ENCODE measurements at places on chromosomes 3 and 15.

GRCh38 chr3:154148541-154148940 lies 27.4 kb downstream of the ARHGEF26 start:
- DNase-seq = no peak

DNA sequence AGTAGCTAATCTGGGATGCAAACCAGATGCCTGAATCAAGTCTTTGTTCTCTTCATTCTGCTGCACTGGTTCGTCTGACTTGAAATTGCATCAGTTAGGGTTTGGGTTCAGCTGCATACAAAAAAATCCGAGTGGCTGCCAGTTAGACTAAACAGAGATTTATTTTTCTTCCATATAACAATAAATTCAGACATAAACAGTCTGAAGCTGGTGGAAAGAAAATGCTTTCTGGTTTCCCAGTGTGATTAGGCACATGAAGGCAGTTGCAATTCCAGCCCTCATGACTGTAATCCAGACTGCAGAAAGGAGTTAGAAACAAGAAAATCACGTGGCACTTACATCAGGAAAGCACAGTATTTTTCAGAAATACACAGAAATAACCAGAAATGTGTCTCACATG lies 930.7 kb downstream of the MCTP2 start:
- no peak for DNase-seq

- DNase-seq = no peak
Measured at GRCh38 chr3:135915206-135915605, 50.3 kb upstream of the PPP2R3A start.

GRCh38 chr3:13783476-13783875 lies 96.4 kb downstream of the WNT7A start:
- DNase-seq = no peak

DNA sequence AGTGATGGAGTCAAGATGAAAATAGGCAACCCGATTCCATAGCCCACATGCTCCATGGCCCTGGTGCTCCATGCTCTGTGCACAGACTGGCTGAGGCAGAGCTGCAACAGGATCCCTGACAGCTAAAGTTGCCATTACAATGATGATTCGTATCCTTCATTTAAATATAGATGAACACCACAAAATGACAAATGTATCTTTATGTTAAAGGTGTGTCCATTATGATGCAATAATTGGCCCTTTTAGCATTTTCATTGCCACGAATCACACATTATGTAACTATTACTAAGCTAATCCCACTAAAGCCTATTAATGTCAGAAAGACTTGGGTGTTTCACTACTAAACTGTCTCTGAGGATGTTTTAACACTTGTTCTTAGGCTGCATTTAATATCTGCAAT lies 270.2 kb upstream of the THBS1 start:
- DNase-seq = no peak

GRCh38 chr3:1969281-1969680 lies 129.4 kb upstream of the CNTN4 start:
- DNase-seq = no peak

- no peak for DNase-seq
Measured at GRCh38 chr3:197356275-197356674, 57.9 kb upstream of the DLG1 start.

GRCh38 chr15:33328106-33328505 lies 17.3 kb downstream of the RYR3 start:
- no peak for DNase-seq

GRCh38 chr15:101456057-101456739 lies 33.3 kb downstream of the PCSK6 start:
- DNase-seq = no peak

GRCh38 chr3:9769012-9769411 lies 735 bp downstream of the CAMK1 start:
- no peak for DNase-seq

DNA sequence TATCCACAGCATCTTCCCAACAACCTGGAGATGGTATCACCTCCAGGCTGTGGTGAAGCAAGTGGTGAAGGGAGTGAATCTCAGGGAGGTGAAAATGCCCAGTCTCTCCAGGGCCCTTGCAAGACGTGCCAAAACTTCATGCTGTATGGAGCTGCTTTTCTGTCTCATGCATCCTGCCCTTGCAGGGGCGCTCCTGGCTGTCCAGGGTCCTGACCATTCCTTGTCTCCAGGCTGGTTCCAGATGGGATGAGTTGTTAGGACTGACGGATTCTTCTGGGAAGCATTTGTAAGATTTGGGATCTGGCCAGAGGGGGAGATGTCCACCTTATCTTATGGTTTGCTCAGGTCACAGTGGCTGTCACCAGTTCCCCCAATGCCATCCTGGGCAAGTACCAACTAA lies 15.8 kb downstream of the TGM4 start:
- DNase-seq = no peak

- peak; percentile 28 for DNase-seq
Measured at GRCh38 chr3:51371943-51372557, 13.0 kb upstream of the MANF start.

GRCh38 chr15:66999046-66999968 lies 66.1 kb upstream of the SMAD3 start:
- no peak for DNase-seq

GRCh38 chr15:49428409-49429095 lies 5.5 kb downstream of the FGF7 start:
- no peak for DNase-seq

- no peak for DNase-seq
Measured at GRCh38 chr15:100133001-100133400, 208.8 kb downstream of the ADAMTS17 start.

GRCh38 chr15:80732167-80732566 lies 37.1 kb downstream of the ABHD17C start:
- no peak for DNase-seq

DNA sequence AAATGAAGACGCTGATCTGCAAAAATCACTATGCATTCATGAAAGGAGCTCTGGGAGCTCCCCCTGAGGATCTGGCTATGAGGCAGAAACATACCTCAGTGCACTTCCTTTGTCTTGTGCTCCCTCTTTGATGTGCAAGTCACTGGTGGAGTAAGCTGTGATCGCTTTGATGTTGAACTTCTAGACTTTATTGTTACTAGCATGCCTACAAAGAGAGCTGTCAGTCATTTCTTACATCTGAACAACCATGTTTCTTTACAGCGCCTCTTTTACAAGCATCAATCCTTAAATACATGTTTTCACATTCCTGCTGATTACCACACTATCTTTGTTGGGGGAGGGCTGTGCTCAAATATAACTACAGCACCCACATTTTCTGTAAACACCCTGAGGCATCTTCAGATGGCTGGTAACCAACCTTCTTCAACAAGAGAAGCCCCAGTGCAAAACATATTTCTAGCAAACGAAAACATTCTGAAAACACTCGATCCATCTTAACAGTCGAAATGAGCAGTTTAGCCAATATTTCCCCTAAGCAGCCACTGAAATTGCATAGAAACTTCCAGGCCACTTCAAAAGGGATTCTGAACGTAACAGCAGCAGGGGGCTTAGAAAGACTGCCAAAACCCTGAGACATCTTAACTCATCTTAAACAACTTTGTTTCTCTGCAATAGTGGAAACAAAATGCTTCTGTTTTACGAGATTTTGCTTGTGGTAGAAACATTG lies 101.9 kb upstream of the ICE2 start:
- DNase-seq = no peak

DNA sequence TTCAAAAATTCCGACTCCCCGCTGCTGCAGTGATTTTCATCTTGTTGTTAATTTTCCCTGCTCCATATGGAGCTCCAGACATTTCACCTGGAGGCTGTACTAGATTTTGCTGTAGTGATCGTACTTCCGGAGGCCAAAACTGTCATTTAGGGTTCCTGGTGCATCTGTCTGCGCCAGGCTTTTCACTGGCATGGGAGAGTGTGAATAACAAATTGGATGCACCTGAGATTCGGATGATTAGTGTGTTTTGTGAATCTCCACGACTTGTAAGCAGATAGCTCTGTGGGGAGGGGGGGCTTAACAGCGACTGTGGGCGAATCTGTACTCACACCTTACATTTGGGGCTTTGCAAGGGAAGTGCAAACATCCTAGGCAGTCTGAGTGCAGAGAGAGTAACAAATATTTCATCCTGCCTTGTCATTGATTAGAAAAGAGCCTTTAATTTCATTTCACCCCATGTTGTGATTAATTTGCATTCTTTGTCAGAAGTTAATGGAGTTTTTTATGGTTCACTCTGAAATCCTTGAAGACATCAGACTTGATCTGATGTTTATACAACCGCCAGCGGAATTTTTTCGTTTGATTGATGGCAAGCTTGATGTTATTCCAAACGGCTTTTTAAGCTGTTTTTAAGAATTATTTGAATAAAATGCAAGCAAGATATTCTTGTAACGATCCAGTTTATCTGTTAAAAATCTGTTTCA lies 92.5 kb upstream of the SKOR1 start:
- DNase-seq = no peak

DNA sequence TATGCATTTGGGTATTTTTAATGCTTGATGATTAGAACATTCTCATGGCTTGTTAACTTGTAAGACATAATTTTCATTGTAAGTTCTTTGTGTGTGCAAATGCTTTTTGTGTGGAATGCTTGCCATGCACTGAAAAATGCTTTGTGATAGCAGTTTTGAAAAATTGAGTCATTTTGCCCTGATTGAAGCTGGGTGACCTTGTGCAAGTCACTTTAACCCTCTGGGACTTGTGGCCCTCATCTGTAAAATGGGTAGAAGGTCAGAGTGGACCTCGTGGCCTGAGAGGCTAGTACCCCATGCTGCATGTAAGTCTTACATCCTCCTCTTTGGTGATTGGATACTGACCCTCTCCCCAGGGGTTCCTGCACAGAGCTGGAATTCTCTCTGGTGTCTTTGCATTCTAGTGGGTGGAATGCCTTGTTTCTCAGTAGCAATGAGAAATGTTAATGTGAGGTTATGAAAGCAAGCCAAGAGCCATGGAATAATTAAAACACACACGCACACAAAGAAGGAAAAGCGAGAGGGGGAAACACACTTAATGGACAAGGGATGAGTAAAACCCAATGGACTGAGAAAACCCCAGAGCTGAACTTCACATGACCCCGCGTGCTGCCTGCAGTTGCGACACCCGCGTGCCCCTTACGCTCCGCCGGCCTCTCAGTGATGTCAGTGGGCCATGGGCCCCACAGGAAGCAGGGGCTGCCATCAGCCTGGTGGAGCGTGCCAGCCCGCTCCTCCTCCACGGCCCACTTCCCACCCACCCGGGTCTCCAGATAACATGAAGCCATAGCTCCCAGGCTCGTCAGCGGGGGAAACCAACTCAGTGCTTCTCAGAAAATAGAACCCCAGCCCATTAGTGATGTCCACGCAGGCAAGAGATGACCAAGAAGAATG lies 44.0 kb downstream of the SMAD3 start:
- DNase-seq = peak; percentile 100

- no peak for DNase-seq
Measured at GRCh38 chr15:62428851-62429598, 263.9 kb upstream of the C2CD4B start.

GRCh38 chr15:66842710-66843441 lies 140.8 kb downstream of the SMAD6 start:
- peak; percentile 59 for DNase-seq

GRCh38 chr3:65174713-65175112 lies 486.9 kb upstream of the ADAMTS9 start:
- DNase-seq = no peak

DNA sequence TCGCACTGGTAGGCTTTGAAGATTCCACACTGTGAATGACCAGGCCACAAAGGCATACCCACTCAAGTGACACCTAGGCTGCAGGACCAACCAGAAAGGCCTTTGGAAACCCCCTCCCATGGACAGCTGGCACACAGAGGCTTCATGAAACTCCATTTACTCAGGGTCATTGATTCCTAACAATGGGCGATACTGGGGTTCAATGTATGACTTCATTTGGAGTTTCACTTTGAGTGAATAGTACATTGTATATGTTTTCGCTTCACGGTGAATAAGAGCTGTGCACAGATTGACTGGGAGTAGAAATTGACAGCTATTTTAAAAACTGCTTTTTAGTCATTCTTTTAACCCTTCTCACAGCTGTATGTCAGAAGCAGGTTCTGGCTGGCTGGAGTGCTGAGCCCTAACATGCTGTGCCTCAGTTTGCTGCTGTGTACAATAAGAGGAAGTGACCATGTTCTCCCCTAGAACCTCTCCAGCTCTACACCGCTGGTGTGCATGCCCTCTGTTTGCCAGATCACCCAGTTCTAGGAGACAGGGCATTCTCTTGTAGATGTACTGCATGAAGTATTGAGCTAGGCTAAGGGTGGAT lies 15.4 kb upstream of the CX3CR1 start:
- no peak for DNase-seq

DNA sequence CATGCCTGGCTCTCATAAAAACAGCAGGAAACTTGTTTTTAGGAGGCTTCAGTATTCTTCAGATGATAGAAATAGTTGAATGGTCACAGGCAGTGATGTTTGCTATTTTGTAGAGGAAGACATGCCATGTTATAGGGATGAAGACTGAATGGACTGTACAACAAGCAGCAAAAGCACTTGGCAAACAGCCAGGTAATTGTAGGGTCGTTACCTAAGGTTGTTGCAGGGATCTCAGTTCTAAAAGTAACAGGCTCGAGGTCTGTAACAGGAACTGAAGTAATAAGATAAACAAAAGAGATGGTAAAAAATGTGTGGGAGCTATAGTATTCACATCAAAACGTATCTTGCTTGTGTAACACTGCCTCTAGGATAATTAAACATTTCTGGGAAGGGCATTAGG lies 116.3 kb downstream of the TFG start:
- DNase-seq = no peak

GRCh38 chr15:84023636-84024035 lies 211.9 kb upstream of the GOLGA6L4 start:
- DNase-seq = peak; percentile 15

- DNase-seq = no peak
Measured at GRCh38 chr3:59444676-59445075, 394.9 kb upstream of the CFAP20DC start.

GRCh38 chr3:108293858-108294257 lies 2.5 kb upstream of the HHLA2 start:
- DNase-seq = no peak

DNA sequence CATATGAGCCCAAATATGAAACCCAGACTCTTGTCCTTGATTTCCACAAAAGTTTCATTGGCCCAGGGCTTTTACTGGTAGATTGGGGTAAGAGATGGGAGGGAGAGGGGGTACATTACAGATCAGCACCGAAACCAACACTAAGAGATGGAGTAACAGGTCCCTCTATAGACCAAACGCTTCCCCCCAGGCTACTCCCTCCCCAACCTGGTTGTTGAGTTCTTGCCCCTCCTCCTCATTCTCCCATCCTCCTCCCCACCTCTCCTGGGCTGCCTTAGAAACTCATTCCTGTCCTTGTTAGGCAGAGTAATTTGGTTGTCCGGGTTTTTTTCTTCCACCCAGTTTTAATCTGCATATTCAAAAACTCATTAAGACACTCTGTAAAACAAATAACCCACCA lies 74.1 kb downstream of the MESD start:
- no peak for DNase-seq

- no peak for DNase-seq
Measured at GRCh38 chr15:47027322-47027946, 689.9 kb upstream of the SEMA6D start.

GRCh38 chr3:111956995-111957734 lies 21.7 kb upstream of the ABHD10 start:
- no peak for DNase-seq

DNA sequence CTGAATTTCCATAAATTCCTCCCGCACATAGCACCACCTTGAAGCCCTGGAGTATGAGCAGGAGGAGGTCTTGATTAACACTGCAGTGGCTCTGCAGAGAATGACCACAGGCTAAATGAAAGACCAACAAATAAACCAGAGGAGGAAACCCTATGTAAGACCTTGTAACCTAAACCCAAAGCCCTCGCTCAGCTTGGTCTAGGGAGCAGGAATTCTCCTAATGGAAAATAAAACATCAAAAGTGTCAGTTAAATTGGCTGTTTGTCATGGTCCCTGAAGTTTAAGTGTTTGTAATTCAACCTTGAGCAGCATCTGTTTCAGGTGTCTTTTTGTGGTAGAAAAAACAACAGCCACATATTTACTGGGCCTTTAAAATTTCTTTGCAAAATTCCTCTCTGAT lies 9.2 kb upstream of the UBE2Q2 start:
- DNase-seq = no peak
